ENCODE measurements at places on chromosomes 16 and 17. TPM values are rescaled to one million over a fixed set of nuclear protein-coding genes. Genes with fewer than 3 reads are reported as not detected.
A peak's percentile ranks its signal among the peaks of the same experiment; 100 is the strongest.

DOC2B gene
- total RNA-seq = 13.7 TPM

TTLL6 gene
- 0.20 TPM for total RNA-seq

PMP22 gene
- 157 TPM for total RNA-seq

TMEM238L gene
- total RNA-seq = not detected

ST3GAL2 gene
- total RNA-seq = 30.9 TPM

KCNH4 gene
- total RNA-seq = 0.26 TPM

RAB11FIP4 gene
- 13.5 TPM for total RNA-seq

ABCA3 gene
- 598 TPM for total RNA-seq

KIF19 gene
- 0.23 TPM for total RNA-seq

SLFN12 gene
- total RNA-seq = 12.4 TPM

SDF2 gene
- 52.8 TPM for total RNA-seq

SAMD14 gene
- 21.5 TPM for total RNA-seq

NPIPA7 gene
- 7.7 TPM for total RNA-seq

FAM171A2 gene
- 1.8 TPM for total RNA-seq

HCFC1R1 gene
- 55.7 TPM for total RNA-seq

GRCh38 chr17:71276079-71276478 lies 844.7 kb upstream of the SOX9 start:
- H3K4me1 ChIP-seq = no peaks in the 10 kb centered on the region
- no peak overlapping the region for H3K27ac ChIP-seq
- DNase-seq = no peak
- H3K36me3 ChIP-seq = no peaks in the 10 kb centered on the region

- H3K27ac ChIP-seq = no peak overlapping the region
- DNase-seq = no peak
- no peaks in the 10 kb centered on the region for H3K36me3 ChIP-seq
- H3K4me3 ChIP-seq = no peak overlapping the region
- H3K27me3 ChIP-seq = no peaks in the 10 kb centered on the region
- peaks cover 8% of the 10 kb centered on the region for H3K4me1 ChIP-seq
Measured at GRCh38 chr17:49759203-49759602, 4.7 kb downstream of the FAM117A start.

GRCh38 chr16:1097800-1098199 lies 1.8 kb upstream of the C1QTNF8 start:
- no peaks in the 10 kb centered on the region for H3K36me3 ChIP-seq
- peaks cover 19% of the 10 kb centered on the region for H3K27me3 ChIP-seq
- DNase-seq = no peak
- no peaks in the 10 kb centered on the region for H3K4me1 ChIP-seq
- no peak overlapping the region for H3K4me3 ChIP-seq
- H3K27ac ChIP-seq = no peak overlapping the region

DNA sequence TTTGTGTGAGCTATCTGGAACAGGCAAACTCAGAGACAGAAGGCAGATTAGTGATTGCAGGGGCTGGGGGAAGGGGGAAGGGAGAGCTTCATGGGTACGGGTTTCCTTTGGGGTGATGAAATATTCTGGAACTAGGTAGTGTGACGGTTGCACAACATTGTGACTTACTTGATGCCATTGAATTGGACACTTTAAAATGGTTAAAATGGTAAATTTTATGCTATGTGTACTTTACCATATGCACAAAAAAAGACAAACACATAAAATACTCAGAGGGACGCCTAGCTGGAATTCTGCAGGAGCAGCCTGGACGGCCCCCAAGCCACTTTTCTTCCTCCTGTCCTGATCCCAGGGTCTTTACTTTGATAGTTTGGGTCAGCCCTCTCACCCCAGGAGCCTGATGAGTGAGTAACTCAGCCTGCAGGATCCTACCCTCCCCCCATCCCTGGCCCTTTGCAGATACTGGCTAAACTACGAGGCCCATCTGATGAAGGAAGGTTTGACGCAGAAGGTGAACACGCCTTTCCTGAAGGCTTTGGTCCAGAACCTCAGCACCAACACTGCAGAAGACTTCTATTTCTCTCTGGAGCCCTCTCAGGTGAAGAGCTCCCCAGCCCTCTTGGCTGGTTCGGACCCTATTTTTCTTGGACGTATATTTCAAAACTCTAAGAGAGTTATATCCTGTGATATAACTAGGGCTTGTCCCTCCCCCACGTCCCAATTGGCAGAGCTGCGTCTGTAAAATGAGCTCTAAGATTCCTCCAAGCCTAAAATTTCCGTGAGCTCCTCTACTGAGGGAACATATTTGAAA lies 7.8 kb downstream of the ADGRG3 start:
- no peaks in the 10 kb centered on the region for H3K4me1 ChIP-seq
- DNase-seq = no peak
- H3K36me3 ChIP-seq = no peaks in the 10 kb centered on the region
- H3K4me3 ChIP-seq = no peak overlapping the region
- H3K27ac ChIP-seq = no peak overlapping the region

DNA sequence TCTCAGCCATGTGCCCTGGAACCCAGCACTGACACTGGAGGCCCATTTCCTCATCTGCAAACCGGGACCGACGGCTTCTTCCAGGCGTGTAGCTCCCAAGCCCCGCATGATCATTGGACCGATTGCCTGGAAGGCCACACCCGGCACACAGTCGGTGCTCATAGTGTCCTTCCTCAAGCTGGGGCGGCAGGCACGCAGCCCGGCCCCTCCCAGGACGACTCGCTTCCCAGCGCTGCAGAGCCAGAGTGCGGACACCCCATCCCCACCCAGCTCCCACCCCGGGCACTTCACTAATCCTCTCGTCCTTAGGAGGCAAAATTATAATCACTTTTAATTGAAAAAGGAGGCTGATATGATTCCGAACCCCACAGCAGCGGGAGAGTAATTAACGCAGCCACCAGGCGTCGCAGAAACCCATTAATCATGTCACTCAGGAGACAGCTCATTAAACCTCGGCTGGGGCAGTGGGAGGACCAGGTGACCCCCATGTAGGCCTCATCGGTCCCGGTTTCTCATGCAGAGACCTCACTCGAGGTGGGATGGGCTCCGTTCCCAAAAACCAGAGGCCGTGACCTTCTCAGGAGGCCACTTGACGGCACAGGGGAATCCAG lies 33.1 kb downstream of the ZNF469 start:
- H3K4me3 ChIP-seq = no peak overlapping the region
- no peaks in the 10 kb centered on the region for H3K4me1 ChIP-seq
- H3K27ac ChIP-seq = no peak overlapping the region
- H3K27me3 ChIP-seq = no peaks in the 10 kb centered on the region
- no peaks in the 10 kb centered on the region for H3K36me3 ChIP-seq

- H3K4me3 ChIP-seq = no peak overlapping the region
- DNase-seq = no peak
Measured at GRCh38 chr17:67912656-67913055, 83.6 kb downstream of the C17orf58 start.

- no peaks in the 10 kb centered on the region for H3K27me3 ChIP-seq
- no peaks in the 10 kb centered on the region for H3K36me3 ChIP-seq
- DNase-seq = no peak
- no peak overlapping the region for H3K27ac ChIP-seq
Measured at GRCh38 chr17:48825446-48826381, 5.1 kb upstream of the CALCOCO2 start.

DNA sequence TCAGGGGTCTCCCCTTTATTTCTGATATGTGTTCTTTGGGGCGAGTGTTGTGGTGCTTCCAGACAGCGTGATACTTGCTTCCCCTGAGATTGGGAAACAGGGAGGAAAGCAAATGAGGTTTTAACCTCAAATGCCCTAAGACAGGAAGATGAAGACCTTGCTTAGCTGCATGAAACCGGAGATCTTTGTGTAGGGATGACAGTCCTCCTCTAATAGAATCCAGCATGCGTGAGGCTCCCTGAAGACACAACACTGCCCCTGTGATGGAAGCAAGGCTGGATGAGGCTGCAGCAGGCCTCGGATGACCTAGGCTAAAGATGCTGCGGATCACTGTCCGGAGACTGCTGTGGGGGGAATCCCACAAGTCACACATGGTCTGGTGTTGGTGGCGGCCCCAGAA lies 491.0 kb downstream of the CDH13 start:
- no peak overlapping the region for H3K27ac ChIP-seq
- H3K27me3 ChIP-seq = no peaks in the 10 kb centered on the region
- no peaks in the 10 kb centered on the region for H3K36me3 ChIP-seq
- no peak overlapping the region for H3K4me3 ChIP-seq
- no peaks in the 10 kb centered on the region for H3K4me1 ChIP-seq
- DNase-seq = no peak

GRCh38 chr16:76197900-76198299 lies 79.3 kb upstream of the CNTNAP4 start:
- H3K36me3 ChIP-seq = no peaks in the 10 kb centered on the region
- no peak overlapping the region for H3K27ac ChIP-seq
- no peaks in the 10 kb centered on the region for H3K4me1 ChIP-seq
- H3K4me3 ChIP-seq = no peak overlapping the region
- no peaks in the 10 kb centered on the region for H3K27me3 ChIP-seq

DNA sequence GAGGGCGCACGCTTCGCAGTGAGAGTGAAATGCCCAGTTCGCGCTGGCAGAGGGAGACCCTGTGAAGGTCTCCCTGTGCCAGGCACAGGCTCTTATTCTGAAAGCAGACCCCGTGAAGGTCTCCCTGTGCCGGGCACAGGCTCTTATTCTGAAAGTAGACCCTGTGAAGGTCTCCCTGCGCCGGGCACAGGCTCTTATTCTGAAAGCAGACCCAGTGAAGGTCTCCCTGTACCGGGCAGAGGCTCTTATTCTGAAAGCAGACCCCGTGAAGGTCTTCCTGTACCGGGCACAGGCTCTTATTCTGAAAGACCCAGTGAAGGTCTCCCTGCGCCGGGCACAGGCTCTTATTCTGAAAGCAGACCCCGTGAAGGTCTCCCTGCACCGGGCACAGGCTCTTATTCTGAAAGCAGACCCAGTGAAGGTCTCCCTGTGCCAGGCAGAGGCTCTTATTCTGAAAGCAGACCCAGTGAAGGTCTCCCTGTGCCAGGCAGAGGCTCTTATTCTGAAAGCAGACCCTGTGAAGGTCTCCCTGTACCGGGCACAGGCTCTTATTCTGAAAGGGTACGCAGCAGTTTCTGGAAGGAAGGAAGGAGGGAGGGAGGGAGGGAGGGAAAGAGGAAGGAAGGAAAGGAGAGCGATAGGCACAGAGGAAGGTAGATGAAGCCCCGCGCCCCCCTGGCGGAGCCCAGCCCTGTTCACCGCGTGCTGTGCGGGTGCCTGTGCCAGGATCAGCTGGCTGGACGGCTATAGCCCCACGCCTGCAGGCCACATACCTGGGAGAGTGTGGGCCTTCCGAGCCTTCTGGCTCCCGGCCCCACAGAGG lies 55.3 kb downstream of the WDR45B start:
- peaks cover 39% of the 10 kb centered on the region for H3K4me1 ChIP-seq
- DNase-seq = peak; percentile 80

DNA sequence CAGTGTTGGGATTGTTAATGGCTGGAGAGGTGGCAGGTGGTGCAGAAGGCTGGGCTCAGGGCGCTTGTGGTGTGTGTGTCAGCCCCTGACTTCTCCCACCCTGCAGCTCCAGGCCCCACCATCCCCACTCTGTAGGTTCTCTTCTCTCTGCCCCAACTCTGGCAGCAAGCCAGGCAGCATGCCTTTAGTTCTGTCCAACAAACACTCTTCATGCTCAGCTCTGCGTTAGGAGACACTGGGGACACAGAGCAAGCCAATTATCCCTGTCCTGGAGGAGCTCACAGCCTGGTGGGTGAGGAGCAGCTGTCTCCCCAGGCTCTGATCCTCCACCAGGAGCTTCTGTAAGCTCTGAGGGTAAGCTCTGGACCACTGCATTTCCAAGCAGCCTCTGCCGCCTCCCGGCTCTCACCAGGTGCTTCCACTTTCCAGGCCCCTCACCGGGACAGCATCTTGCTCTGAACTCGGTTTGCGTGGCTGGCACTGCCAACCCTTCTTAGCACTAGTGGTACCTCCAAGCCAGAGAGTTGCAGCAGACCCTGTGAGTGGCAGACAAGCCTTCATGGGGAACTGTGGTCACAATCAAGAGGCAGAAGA lies 34.3 kb upstream of the WSCD1 start:
- DNase-seq = no peak
- H3K4me1 ChIP-seq = no peaks in the 10 kb centered on the region
- H3K4me3 ChIP-seq = no peak overlapping the region

DNA sequence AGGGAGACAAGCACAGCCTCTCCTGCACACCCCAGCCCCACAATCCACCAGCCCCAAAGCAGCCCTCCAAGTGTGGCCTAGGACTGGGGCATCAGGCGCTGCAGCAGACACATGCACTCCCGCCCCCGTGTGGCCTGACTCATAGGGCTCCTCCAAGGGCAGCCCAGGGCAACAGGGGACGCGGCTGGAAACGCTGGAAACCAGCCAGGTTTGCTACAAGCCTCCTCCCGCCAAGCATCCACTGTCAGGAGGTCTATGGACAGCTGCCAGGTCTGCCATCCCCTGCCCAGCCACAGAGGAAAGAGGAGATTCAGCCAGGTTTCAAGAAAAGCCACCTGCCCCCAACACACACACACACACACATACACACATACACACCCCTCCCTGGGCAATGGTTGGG lies 25.8 kb downstream of the SRCIN1 start:
- H3K27me3 ChIP-seq = peaks cover 73% of the 10 kb centered on the region
- DNase-seq = no peak
- no peak overlapping the region for H3K4me3 ChIP-seq
- peaks cover 10% of the 10 kb centered on the region for H3K4me1 ChIP-seq
- H3K27ac ChIP-seq = no peak overlapping the region
- no peaks in the 10 kb centered on the region for H3K36me3 ChIP-seq

DNA sequence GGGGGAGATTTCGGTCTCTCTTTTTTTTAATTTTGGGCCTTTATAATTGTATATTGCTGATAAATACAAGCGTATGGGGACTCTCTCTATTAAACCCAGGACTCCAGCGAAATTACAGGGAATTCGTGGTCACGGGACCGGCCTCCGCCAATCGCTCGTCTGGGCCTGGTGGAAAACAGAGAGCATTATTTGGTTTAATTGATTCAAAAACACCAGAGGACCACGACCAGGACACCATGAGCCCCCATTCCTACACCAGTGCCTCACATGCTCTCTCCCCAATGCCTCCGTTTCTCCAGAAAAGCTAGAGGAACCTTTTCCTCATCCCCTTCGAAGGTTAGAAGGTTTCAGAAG lies at the start of gene HOXB2:
Gene HOXB2 (minus strand): TSS at position 88 of the 354 bp plus-strand sequence. CDS start 198 bp downstream, outside the sequence.
- no peaks in the 10 kb centered on the region for H3K36me3 ChIP-seq
- peaks cover 8% of the 10 kb centered on the region for H3K4me1 ChIP-seq
- H3K27ac ChIP-seq = peak within 1 kb of the TSS; percentile 89
- H3K27me3 ChIP-seq = peaks cover 66% of the 10 kb centered on the region
- H3K4me3 ChIP-seq = peak within 1 kb of the TSS; percentile 62

GRCh38 chr16:21166561-21166961 lies 8.1 kb downstream of the LDAF1 start:
- no peak overlapping the region for H3K27ac ChIP-seq

- no peak for DNase-seq
- no peaks in the 10 kb centered on the region for H3K4me1 ChIP-seq
- H3K27ac ChIP-seq = no peak overlapping the region
- H3K36me3 ChIP-seq = no peaks in the 10 kb centered on the region
Measured at GRCh38 chr16:9357829-9358228, 266.4 kb downstream of the HAPSTR1 start.

DNA sequence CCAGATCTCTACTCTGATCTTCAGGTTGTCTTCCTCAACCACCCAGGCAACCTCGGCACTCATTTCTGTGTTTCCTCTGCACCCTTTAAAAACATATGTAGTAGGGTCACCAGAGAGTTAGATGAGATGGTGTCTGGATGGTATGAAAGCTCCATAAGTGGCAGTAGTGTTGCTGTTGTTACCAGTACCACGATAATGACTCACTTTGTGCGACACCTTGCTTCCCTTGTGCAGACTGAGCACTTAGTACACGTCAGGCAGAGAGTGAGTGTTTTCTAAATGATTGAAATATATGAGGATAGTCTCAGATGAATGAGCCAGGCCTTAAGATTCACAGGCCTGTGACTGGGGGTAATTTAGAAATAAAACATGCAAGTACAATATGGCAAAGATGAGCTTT lies 188.7 kb downstream of the MAF start:
- no peaks in the 10 kb centered on the region for H3K27me3 ChIP-seq
- DNase-seq = no peak
- H3K4me3 ChIP-seq = no peak overlapping the region
- H3K4me1 ChIP-seq = no peaks in the 10 kb centered on the region
- H3K27ac ChIP-seq = no peak overlapping the region
- H3K36me3 ChIP-seq = no peaks in the 10 kb centered on the region
